Fibroblast of the aortic adventitia (primary cell): ENCODE measurements at places on chromosomes 13 and 19. TPM values are rescaled to one million over a fixed set of nuclear protein-coding genes. Genes with fewer than 3 reads are reported as not detected.

Gene B3GNT3
- total RNA-seq, result not detected in 2 replicates

Gene C3
- total RNA-seq, result 93.5 and 1,485 TPM in 2 replicates

Gene ZNF417
- 15.8 and 16.1 TPM in 2 replicates for total RNA-seq

Gene ZNF83
- 52.1 and 68.3 TPM in 2 replicates for total RNA-seq

Gene CABP5
- total RNA-seq, result not detected in 2 replicates

Gene KIR3DL1
- not detected in 2 replicates for total RNA-seq

Gene MIA
- not detected in 2 replicates for total RNA-seq

Gene ATXN8OS
- not detected in 2 replicates for total RNA-seq

Gene ZNF317
- 13.6 and 18.9 TPM in 2 replicates for total RNA-seq

Gene COG6
- 33.5 and 41.4 TPM in 2 replicates for total RNA-seq

Gene KCTD15
- 13.3 and 28.9 TPM in 2 replicates for total RNA-seq

Gene PINLYP
- 6.4 and 7.4 TPM in 2 replicates for total RNA-seq

Gene KL
- 0.81 TPM in 1 of 2 replicates, not detected in the other for total RNA-seq

Gene ATP11A
- total RNA-seq, result 8.9 and 14.0 TPM in 2 replicates

Gene COX6B2
- total RNA-seq, result not detected in 2 replicates

Gene ZFP36
- 10.8 and 18.3 TPM in 2 replicates for total RNA-seq

Gene DNAJC15
- 11.2 and 18.7 TPM in 2 replicates for total RNA-seq

Gene ZGLP1
- total RNA-seq, result 0.16 and 0.63 TPM in 2 replicates

Gene FAM216B
- total RNA-seq, result 0.25 TPM in 1 of 2 replicates, not detected in the other

Gene DACT3
- total RNA-seq, result 5.1 and 17.5 TPM in 2 replicates

Gene SIAH3
- total RNA-seq, result not detected in 2 replicates

Gene DDX39A
- 32.5 and 60.6 TPM in 2 replicates for total RNA-seq

Gene CLEC17A
- 0.09 TPM in 1 of 2 replicates, not detected in the other for total RNA-seq

Gene MISP3
- total RNA-seq, result 0.72 TPM in 1 of 2 replicates, not detected in the other

Gene COL5A3
- 4.1 and 5.2 TPM in 2 replicates for total RNA-seq

Gene TIMM13
- 26.9 and 33.1 TPM in 2 replicates for total RNA-seq

Gene MYO1F
- total RNA-seq, result 0.09 and 0.41 TPM in 2 replicates

Gene ZNF682
- 2.8 and 3.8 TPM in 2 replicates for total RNA-seq

Gene USHBP1
- total RNA-seq, result not detected in 2 replicates

Gene ZNF724
- total RNA-seq, result 3.1 and 15.1 TPM in 2 replicates

Gene C19orf81
- total RNA-seq, result not detected in 2 replicates

Gene HIF3A
- total RNA-seq, result 0.49 and 0.99 TPM in 2 replicates

Gene PTPRH
- 6.5 and 7.8 TPM in 2 replicates for total RNA-seq

Gene NOP53
- 105 and 151 TPM in 2 replicates for total RNA-seq

Gene NTN5
- total RNA-seq, result 0.09 TPM in 1 of 2 replicates, not detected in the other

Gene THAP8
- 2.5 and 4.1 TPM in 2 replicates for total RNA-seq

Gene CGB8
- not detected in 2 replicates for total RNA-seq

Gene CYP2A7
- total RNA-seq, result not detected in 2 replicates

Gene SMIM44
- not detected in 2 replicates for total RNA-seq

Gene ACP5
- 0.09 and 1.4 TPM in 2 replicates for total RNA-seq

Gene ASPDH
- total RNA-seq, result not detected in 2 replicates

Gene NLRP4
- not detected in 2 replicates for total RNA-seq

Gene ZNF154
- total RNA-seq, result 2.3 and 2.5 TPM in 2 replicates

Gene ZNF534
- not detected in 2 replicates for total RNA-seq

Gene OR10H1
- total RNA-seq, result not detected in 2 replicates

Gene DIRAS1
- 3.9 and 14.9 TPM in 2 replicates for total RNA-seq

Gene ZNF565
- total RNA-seq, result 7.0 and 7.6 TPM in 2 replicates

Gene FFAR2
- not detected in 2 replicates for total RNA-seq

Gene KCNN4
- 1.2 and 39.9 TPM in 2 replicates for total RNA-seq

Gene OR10H5
- not detected in 2 replicates for total RNA-seq

Gene DHDH
- not detected in 2 replicates for total RNA-seq

Gene ZNF578
- 2.6 and 3.5 TPM in 2 replicates for total RNA-seq

Gene KLF12
- 10.6 and 28.7 TPM in 2 replicates for total RNA-seq

Gene NBEA
- total RNA-seq, result 4.6 and 6.9 TPM in 2 replicates

Gene OSCAR
- 0.63 and 2.5 TPM in 2 replicates for total RNA-seq
